ENCODE measurements at places on chromosomes 12 and 14.
A peak's percentile ranks its signal among the peaks of the same experiment; 100 is the strongest.

DNA sequence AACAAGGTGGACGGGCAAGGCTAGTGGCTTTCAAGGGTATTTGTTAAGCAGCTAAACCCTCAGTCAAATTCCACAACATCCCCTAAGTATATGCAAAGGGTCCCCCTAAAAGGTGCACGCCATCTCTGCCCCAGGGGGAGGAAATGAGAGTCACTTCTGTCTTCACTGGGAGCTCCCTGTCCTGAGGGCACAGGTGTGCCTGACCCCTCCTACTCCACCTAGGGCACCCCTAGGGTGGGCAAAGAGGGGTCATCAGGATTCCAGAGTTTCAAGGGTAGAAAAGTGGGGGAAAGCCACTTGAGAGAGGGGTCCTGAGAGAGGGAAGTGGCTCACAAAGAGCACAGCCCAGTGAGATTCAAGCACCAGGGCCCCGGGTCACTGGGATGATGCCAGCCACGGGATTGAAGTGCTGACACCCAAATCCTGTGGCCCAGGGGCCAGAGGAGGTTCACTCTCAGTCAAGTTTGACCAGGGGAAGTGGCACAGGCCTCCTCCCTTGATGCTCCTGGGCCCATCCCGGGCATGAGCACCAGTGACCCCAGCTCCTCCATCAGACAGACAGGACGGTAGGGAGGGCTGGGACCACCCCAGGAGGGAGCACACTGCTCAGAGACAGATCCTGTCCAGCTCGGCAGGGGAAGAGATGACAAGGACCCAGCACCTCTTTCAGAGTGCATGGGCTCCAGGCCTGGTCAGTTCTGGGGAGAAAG is 82.3 kb upstream of the BCL11B start:
- no peak for DNase-seq

- no peak for DNase-seq
These were observed 299.0 kb upstream of the E2F7 start for GRCh38 chr12:77364400-77364799.

- no peak for DNase-seq
These were observed 22.6 kb upstream of the MAPKAPK5 start for GRCh38 chr12:111819191-111820158.

DNA sequence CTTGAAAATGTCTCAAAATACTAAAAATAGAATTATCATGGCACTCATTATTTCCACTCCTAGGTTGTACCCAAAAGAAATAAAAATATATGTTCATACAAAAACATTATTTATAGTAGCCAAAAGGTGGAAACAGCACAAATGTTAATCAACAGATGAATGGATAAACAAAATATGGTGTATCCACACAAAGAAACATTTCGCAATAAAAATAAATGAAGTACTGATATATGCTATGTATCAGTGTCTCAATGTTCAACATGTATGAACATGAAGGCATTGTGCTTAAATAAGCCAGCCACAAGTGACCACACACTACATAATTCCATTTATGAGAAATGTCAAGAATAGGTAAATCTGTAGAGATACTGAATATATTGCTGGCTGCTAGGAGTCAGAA is 40.9 kb downstream of the FOXG1 start:
- no peak for DNase-seq

GRCh38 chr12:88383405-88383804 is 196.9 kb downstream of the KITLG start:
- DNase-seq = no peak

- DNase-seq = no peak
These were observed 12.5 kb upstream of the AJUBA start for GRCh38 chr14:22994762-22995275.

DNA sequence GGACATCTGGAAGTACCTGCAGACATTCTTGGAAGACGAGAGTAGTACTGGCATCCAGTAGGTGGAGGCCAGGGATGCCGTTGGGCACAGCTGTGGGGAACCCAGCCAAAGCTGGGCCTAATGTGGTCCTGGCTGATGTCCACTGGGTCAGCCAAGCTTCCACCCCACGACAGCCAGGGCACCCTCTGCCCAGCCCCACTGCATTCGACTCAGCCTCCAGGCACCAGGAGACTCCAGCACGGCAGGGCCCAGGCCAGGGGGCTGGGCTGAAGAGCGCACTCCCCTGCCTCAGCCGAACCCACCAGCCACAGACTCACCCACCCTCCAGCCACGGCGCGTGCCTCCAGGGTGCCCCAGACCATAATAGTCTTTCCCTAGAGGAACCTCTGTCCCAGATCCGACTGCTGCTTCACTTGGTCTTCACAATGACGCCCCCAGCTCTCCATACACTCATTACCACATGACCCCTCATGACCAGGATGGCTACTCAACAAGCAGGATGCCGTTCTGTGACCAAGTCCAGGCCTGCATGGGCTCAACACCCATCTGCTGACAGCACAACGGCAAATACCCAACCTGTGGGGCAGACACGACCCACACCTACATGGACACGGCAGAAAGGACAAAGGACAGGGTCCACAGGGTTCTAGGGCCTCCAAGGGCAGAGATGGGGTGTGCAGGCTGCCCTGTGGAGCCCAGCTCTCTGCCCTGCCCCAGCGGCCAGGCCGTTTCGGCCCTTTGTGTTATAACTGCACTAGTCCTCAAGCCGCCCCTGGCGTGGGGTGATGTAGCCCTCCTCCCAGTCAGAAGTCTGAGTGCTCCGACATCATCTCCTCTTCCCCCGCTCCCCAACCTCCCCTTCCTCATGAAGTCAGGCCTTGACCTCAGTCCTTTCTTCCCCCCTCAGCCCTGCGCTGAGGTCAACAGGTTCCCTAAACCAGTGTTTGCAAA is 22.8 kb downstream of the ITPK1 start:
- DNase-seq = no peak

GRCh38 chr12:56630180-56630632 is at the start of gene BAZ2A:
BAZ2A (minus strand) TSS chr12:56630326; CDS start chr12:56617530, 12,796 bp downstream.
- DNase-seq = peak; percentile 75

DNA sequence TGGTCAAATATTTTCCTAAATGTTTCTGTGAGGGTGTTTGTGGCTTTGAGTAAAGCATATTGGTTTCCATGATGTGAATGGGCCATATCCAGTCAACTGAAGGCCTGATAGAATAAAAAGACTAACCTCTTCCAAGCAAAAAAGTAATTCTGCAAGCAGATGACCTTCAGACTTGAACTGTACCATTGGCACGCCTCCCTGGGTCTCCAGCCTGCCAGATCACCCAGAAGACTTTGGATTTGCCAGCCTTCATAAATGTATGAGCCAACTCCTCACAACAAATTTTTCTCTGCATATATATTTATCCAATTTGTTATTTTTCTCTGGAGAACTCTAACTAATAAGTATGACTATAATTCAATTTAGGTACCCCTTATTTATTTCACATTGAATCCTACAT is 190.3 kb downstream of the KIF21A start:
- DNase-seq = no peak

GRCh38 chr12:118884226-118884625 is 97.1 kb upstream of the SRRM4 start:
- DNase-seq = no peak

GRCh38 chr12:114371250-114371649 is 34.7 kb downstream of the TBX5 start:
- DNase-seq = no peak

DNA sequence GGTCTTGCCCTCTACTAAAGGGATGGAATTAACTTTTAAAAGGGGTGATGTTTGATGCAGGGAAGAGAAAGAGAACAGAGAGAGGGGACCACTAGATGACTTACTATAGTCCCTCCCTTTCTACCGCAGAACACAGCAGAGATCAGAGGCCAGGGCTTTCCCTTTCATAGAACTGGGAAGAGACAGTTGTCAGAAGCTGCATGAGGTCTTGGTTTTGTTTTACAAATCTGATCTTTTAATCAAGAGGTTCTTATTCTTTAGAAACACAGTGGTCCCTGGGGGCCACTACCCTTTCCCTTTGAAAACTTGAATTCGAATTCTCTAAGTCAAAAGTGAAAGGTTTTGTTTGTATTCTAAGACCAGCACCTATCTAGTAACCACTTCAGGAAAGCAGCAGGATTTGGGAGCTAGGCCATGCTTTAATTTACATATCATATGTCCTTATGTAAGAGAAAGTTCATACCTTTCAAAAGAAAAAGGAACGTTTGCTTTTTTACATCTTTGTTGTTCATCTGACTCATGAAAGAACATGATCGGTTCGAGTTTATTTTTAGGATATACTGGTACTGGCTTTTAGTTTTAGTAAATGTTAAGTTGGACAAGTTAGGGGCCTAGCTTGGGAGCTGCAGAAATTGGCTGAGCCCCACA is 6.3 kb downstream of the FBXL14 start:
- no peak for DNase-seq

GRCh38 chr14:56115976-56116893 is 2.0 kb upstream of the PELI2 start:
- no peak for DNase-seq

- DNase-seq = no peak
These were observed 4.0 kb upstream of the GEMIN2 start for GRCh38 chr14:39109893-39110715.

GRCh38 chr14:51059032-51059431 is 35.9 kb downstream of the TRIM9 start:
- DNase-seq = no peak

DNA sequence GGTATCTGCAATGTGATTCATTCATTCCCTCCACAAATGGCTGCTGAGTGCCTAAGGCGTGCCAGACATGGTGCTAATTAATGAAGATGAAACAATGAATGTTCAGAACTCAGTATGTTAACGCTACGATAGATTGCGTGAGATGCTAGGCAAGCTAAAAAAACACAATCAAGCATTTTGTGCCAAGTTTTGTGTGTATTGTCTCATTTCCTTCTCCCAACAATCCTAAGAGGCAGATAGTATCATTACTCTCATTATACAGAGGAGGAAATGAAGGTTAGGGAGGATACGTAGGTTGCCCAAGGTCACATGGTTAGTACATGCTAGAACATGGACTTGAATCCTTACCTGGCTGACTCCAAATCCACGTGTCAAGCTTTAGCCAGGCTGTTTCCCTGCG is 264.4 kb downstream of the EFCAB11 start:
- DNase-seq = no peak

DNA sequence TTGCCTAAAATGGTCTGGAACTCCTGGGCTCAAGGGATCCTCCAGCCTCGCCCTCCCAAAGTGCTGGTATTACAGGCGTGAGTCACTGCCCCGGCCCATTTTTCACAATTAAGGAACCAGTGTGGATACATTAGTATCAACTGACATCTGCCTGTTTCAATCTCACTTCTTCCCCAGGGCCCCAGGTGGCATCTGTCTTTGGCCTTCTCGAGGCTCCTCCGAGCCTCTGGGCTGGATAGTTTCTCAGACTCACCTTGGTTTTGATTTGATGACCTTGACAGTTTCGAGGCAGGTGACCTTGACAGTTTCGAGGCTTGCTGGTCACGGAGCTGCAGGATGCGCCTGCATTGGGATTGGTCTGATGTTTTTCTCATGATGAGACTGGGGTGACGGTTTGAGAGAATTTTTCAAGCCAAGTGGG is 41.0 kb upstream of the NCOR2 start:
- DNase-seq = no peak

- no peak for DNase-seq
These were observed 97.0 kb downstream of the TMEM30B start for GRCh38 chr14:61184112-61184511.

DNA sequence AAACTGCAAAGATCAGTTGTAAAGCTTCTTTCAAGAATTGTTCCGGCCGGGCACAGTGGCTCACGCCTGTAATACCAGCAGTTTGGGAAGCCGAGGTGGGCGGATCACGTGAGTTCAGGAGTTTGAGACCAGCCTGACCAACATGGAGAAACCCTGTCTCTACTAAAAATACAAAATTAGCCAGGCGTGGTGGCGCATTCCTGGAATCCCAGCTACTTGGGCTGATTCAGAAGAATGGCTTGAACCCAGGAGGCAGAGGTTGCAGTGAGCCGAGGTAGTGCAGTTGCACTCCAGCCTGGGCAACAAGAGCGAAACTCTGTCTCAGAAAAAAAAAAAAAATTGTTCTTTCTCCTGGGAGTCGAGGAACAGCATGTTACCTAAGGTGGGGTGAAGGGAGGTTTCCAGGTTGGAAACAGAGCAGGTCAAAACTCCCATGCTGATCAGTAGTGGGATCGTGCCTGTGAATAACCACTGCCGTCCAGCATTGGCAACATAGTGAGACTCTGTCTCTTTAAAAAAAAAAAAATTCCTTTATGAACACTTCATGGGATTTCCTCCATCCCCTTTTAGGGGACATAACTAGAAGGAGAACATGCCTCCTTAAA is 13.9 kb downstream of the FBXO34 start:
- no peak for DNase-seq

DNA sequence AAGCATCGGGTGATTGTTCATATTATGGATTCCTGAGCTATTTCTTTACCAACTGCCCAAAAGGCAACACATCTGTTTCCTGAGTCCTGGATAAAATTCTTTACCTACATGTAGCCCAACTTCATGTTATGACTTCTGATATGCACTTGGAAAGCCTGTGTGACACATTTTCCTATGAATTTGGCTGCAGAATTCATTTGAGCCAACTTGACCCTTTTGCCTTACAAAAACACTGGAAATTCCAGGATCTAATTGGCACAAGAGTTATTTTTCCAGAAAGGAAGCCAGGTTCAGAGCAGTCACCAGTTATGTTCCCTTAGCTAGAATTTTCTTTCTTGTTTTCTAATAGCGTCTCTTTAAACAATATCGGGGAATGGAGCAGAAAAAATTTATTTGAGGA is 202.5 kb upstream of the LRIG3 start:
- DNase-seq = no peak

- DNase-seq = no peak
These were observed 8.7 kb downstream of the DRAM1 start for GRCh38 chr12:101885912-101886561.

- no peak for DNase-seq
These were observed 18.3 kb upstream of the EIF2B2 start for GRCh38 chr14:74984236-74985027.

GRCh38 chr12:74334780-74335179 is 202.9 kb upstream of the ATXN7L3B start:
- no peak for DNase-seq

- DNase-seq = no peak
These were observed 52.3 kb downstream of the E2F7 start for GRCh38 chr12:77013091-77013490.

- DNase-seq = no peak
These were observed 118.6 kb downstream of the LMNTD1 start for GRCh38 chr12:25434515-25434914.

GRCh38 chr14:38838049-38838978 is 264.7 kb downstream of the SEC23A start:
- no peak for DNase-seq

DNA sequence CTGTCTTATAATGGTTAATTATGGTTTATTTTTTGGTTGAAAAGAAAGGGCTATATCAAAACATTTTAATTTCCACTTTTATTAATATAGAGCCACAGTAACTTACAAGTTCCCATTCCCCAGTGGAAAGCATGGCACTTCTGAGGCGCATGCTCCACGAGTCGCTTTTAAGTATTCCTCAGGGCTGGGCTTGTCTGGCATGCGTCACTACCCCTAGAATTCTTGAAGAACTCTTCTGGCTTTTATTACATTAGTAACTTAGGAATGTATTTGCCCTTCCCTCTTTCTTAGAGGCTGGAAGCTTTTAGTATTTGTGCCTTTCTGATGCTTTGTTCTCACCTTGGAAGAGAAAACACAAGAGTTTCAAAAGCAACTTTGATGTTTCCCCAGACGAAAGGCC is 81.1 kb downstream of the ESR2 start:
- no peak for DNase-seq

Data from stimulated activated naive B cell treated with anti-CD40 and anti-IgM and Interleukin-4, amounts not matched to agents 10 μg/mL and 1 μg/mL and 100 μg/mL, for 72 hours (primary cell).